ENCODE measurements at places on chromosomes 5 and 9. TPM values are rescaled to one million over a fixed set of nuclear protein-coding genes. Genes with fewer than 3 reads are reported as not detected.

Gene TNIP1
- 215 TPM for total RNA-seq

Gene OR1L4
- total RNA-seq = not detected

Gene PRRC1
- 65.4 TPM for total RNA-seq

Gene SUSD3
- total RNA-seq = 2.0 TPM

Gene ESM1
- not detected for total RNA-seq

Gene TAS2R1
- total RNA-seq = not detected

Gene PCDHB15
- 1.1 TPM for total RNA-seq

Gene ARSI
- 0.27 TPM for total RNA-seq

DNA sequence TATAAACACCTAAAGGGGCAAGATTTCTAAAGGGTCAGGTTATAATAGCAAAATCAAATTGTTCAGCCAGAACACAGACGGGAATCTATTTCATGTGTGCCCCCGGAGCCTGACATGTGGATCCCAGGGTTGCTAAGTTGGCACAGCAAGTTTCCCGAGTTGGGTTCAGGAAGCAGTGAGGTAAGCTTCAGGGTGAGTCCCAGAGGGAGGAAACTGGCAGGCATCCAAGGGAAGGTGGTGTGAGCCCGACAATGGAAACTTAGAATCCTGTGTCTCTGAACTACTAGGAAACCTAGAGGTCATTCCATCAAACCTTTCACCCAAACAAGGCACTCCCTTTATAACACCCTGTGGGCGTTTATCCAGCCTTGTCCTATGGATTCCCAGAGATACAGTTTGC is 98.4 kb downstream of the ADRB2 start:
- peak; percentile 75 for DNase-seq

DNA sequence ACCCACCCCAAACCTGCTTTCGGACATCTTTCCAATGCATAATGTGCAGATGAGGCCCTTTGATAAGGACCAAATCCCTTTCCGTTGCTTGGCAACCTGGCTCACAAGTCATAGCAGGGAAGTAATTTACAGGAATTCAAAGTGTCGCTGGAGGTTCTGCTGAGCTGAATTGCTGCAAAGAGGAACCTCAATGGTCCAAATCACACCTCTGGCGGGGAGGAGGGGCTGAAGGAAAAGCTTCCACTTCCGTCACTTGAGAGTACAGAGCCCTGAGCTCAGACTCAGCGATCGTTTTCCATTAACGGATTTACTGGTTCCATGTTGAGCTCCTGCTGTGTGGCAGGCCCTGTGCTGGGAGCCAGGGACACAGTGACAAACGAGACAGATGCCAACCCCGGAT is 99.3 kb downstream of the KCNIP1 start:
- no peak for DNase-seq

DNA sequence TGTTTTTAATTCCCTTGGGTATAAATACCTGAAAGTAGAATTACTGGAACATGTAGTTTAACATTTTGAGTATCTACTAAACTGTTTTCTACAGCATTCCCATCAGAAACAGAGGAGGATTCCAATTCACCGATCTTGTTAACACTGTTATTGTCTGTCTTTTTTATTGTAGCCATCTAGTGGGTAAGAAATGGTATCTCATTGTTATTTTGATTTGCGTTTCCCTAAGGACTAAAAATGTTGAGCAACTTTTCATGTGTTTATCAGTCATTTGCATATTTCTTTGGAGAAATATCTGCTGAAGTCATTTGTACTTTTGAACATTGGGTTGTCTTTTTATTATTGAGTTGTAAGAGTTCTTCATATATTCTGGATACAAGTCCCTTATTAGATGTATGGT is 135.2 kb upstream of the NFIL3 start:
- DNase-seq = no peak

DNA sequence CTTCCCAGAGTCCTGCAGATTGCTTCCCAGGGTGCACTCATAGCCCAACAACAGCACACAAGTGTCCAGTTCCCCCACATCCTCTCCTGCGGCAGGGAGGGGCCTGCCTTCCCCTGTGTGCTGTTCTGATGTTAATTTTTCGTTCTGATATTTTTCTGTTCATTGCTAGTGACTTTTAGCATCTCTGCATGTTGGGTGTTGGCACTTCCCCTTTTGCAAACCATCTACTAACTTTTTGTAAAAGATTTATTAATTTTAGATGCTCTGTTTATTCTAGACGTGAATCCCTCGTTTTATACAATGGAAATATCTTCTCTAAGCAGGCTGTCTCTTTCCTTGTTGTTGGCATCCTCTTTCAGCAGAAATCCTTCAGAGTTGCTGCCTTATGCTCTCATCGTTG is 97.3 kb upstream of the DAP start:
- DNase-seq = no peak

DNA sequence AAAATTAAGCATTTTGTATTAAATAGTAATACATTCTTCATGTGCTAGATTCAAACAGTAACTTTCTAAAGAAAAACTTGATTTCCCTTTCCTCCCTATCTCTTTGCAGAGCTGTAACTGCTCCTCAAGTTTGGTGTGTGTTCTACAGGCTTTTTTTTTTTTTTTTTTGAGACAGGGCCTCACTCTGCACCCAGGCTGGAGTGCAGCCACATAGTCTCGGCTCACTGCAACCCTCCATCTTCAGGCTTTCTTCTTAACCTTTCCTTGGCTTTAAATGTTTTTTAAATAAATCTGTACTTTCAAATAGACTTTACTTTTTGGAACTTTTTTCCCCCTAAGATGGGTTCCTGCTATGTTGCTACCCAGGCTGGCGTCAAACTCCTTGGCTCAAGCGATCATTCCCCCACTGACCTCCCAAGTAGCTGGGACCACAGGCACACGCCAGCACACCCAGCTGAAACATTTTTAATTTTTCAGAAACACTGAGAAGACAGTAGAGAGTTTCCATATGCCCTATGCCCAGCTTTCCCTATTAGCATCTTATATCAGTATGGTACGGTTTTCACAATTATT is 9.1 kb downstream of the NDFIP1 start:
- no peak for DNase-seq

DNA sequence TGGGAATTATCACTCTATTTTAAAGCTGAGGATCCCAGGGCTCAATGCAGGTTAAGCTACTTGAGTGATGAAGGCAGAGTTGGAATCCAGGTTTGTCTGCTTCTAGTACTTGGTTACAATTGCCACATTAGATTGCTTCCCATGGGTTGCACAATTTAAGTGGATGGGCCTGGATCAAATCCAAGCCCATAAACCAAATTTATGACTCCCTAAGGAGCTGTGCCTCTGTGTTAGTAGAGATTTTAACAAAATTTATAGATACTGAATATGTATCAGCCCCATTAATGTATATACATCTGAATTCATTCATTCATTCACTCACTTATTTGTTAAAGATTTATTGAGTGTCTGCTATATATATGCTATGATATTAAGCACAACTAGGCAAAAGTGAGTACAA is 332.3 kb upstream of the KLF9 start:
- DNase-seq = no peak

GRCh38 chr9:21454149-21454548 is 13.9 kb downstream of the IFNA1 start:
- DNase-seq = no peak

- DNase-seq = peak; percentile 45
These were observed 45.2 kb upstream of the CKMT2 start for GRCh38 chr5:81187885-81188284.

DNA sequence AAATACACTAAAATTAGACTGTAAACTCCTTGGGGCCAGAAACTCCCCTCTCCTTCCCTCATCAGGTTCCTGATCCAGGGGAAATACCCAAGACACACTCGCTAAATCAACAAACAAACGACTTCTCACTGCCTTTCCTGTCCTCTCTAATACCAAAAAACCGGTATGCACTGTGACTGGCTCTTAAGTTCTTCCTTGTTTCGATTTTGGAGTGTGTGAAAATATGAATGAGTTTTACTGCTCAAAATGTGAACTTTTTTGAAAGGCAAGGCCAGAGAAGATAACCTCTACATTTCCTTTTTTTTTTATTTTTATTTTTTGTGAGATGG is 81.1 kb upstream of the EPB41L4B start:
- no peak for DNase-seq

- no peak for DNase-seq
These were observed 584.9 kb downstream of the MAT2B start for GRCh38 chr5:164090358-164090757.

DNA sequence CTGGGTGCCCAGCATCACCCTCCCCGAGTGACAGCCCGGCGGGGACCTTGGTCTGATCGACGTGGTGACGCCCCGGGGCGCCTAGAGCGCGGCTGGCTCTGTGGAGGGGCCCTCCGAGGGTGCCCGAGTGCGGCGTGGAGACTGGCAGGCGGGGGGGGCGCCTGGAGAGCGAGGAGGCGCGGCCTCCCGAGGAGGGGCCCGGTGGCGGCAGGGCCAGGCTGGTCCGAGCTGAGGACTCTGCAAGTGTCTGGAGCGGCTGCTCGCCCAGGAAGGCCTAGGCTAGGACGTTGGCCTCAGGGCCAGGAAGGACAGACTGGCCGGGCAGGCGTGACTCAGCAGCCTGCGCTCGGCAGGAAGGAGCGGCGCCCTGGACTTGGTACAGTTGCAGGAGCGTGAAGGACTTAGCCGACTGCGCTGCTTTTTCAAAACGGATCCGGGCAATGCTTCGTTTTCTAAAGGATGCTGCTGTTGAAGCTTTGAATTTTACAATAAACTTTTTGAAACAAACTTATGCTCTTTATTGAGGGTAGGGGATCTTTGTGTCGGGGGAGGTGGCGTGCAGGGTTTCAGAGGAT is 1.3 kb downstream of the GADD45G start:
- DNase-seq = peak; percentile 85

DNA sequence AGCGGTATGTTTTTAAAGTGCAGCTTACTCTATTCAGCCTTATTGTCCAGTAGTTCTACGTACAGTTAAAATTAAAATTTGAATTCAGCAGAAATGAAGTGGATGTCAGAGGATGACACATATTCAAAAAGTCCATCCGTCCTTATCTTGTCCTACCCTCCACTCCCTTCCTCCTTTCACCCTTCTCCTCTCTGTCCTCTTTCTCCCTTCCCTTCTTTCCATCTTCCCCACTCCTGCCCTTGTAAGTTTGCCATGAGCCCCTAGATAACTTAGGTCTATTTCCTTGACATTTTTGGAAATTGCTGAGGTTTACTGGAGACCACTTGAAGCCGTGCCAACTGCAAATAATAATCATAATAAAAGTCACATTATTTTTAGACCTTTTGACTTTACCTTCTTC is 67.6 kb downstream of the TRIO start:
- DNase-seq = no peak

DNA sequence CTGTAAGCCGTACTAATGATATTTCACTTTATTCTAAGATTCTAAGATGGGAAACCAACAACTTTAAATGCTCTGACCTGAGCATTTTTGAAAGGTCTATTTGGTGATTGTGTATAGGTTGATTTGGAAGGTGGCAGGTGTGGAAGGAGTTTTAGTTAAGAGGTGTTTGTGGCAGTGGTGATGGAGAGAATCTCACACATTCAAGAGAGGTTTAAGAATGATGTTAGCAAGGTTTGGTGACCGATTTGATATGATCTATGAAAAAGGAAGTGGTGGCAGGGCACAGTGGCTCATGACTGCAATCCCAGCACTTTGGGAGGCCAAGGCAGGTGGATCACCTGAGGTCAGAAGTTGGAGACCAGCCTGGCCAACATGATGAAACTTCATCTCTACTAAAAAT is 319.2 kb upstream of the CD180 start:
- DNase-seq = no peak

DNA sequence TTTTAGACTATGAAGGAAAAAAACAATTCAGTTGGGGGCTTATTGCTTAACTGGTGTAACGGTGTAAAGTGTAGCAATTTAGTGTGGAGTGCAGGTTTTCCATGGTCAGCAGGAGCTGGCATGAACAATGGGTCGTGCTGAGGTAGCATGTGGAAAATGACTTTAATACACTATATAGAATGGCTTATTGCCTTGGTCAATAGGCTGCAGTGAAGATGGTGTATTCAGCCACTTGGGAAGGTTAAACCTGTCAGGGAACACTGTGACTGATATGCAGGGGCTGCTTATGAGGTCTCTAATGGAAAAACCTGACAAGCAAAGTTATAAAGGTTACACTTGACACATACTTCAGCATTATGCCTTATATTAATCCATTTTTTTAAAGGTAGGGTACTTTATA is 764.7 kb upstream of the ARRDC3 start:
- DNase-seq = no peak

DNA sequence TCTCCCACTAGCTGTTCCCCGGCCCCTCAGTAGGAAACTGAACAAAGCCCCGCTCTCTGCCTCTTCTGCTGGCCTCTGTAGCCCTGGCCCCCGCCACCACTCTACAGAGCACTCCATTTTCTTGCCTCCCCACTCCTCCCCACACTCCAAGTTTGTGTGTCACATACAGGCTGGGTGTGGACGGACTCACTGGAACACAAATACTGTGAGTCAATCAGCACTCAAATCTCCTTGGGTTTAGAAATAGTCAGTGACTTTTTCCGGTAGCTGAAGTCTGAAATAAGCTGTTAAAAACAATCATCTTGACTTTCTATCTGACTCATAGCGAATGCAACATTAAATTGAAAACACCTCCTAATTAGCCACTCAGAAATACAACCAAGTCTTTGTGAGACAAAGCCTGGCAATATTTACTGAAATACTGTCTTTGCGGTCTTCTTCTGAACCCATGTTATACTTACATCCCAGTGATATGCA is 122.5 kb downstream of the LHFPL2 start:
- no peak for DNase-seq

- no peak for DNase-seq
These were observed 81.2 kb downstream of the MTAP start for GRCh38 chr9:21883642-21884041.

- peak; percentile 16 for DNase-seq
These were observed 98.5 kb upstream of the SPATA31C2 start for GRCh38 chr9:88236511-88237478.
